Esophagus squamous epithelium (tissue), 5 donors: ENCODE measurements at places on chromosomes 12 and 14.

DNA sequence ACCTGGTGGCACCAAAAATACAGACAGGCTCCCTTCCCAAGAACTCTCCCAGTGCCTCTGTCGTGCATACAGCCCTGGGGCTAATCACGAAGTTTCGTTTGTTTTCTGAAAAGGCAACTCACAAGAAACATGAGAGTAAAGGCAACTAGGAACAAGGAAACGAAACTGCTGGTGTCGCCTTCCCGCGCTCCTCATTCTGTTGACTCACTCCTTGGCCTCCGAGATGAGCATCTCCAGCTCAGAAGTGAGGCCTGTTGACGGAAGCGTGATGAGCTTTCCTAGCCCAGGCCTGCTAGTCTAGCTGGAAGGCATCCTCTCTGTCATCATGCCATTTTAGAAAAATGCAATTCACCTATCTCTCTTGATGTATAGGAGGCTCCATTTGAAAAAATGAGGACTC, 50.5 kb downstream of the TTC9 start:
- no peak for DNase-seq

GRCh38 chr12:70664465-70664881, 27.2 kb upstream of the PTPRB start:
- DNase-seq = no peak

DNA sequence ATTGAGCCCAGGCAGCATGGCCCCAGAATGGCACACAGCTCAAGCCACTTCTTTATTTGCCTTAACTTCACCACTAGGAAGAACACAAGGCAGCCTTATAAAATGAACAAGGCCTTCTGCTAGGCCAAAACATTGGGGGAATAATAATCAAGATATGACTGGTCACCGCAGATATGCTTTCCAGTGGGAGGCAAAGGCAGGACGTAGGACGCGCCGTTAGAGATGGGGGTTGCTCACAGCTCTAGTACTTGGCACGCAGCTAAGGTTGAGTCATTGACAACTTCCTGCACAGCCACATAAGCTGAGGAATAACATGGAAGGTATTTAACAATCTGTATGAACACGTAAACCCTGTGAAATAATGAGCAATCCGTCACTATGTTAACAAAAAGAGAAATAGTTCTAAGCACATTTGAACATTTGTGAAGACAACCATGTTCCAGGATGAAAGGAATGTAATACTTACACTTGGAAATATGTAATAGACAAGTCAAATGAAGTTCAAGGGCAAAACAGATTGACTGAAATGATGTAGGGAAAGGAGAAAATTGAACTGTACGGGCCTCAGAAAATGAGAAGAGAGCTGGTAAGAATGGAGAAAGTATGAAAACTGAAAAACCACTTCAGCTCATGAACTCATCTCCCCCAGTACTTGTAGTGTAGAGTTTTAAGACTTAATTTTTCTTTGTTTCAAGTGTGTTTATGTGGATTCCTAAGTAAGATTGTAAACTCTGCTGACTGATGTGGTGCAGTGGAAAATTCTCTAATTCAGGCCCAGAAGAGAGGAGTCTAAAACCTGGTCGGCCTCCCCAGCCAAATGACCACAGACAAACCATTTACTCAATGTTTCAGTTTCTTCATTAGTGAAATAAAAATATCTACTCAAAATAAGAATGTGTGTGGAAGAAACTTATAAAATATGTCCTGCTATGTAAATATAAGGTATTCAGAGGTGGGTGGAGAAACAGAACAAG, 59.3 kb upstream of the CCDC91 start:
- no peak for DNase-seq

GRCh38 chr12:52521568-52522266, 1.5 kb upstream of the KRT5 start:
- DNase-seq = no peak

DNA sequence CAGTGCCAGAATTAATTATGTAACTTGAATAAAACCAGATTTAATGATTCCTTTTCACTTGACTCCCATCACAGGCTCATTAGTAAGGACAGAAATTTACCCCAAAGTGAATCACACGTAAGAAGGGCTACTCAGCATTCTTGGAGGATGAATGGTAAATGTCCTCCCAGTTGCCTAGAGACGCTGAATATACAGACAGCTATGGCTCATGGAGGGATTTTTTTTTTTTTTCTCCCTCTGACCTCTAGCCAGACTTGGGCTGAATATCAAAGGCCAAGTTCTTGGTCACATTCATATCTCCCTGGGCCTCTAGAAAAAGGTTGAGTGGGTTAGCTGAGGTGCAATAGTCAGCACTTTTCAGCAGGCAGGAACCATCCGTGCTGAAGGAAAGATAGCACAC, 77.5 kb downstream of the PHLDA1 start:
- DNase-seq = no peak

DNA sequence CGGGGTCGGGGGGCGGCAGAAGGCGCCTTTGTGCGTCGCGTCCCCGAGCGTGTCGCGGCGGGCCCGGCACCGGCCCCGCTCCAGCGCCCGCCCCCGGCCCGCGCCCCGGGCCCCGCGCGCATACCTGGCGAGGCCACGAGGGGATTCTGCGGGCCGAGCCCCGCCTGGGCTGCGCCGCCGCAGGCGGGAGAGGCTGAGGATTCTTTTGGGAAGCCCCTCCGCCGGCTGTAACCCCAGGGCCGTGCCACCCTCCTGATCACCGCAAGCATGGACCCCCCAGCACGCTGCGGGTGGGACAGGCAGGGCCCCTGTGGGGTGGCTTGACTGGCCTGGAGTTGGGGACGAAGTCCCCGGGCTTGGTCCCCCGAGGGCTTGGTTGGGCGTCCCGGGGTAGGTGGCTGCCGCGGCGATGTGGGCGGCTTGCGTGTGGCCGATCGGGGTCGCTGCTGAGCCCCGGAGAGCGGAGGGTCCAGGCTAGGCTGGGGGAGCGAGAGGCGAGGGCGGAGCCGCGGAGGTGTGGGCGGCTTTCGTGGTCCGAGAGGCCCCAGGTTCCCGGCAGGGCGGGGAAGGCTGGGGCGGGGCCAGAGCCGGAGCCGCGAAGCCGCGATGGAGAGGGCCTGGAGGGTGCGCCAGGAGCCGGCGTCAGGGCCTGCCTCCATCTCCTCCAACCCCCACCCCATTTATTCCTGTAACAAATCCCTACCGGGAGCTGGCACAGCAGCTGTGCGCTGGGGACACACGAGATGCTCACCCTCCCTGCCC, 28.4 kb upstream of the GPR132 start:
- DNase-seq = no peak

GRCh38 chr12:50088577-50089335, 3.6 kb downstream of the SMARCD1 start:
- DNase-seq = no peak

- DNase-seq = no peak
Observed at GRCh38 chr12:39332661-39333175, 110.2 kb downstream of the KIF21A start.

GRCh38 chr12:39920647-39921046, 185.2 kb downstream of the SLC2A13 start:
- DNase-seq = no peak

GRCh38 chr12:54415221-54415929, 3.7 kb downstream of the ITGA5 start:
- DNase-seq = no peak

DNA sequence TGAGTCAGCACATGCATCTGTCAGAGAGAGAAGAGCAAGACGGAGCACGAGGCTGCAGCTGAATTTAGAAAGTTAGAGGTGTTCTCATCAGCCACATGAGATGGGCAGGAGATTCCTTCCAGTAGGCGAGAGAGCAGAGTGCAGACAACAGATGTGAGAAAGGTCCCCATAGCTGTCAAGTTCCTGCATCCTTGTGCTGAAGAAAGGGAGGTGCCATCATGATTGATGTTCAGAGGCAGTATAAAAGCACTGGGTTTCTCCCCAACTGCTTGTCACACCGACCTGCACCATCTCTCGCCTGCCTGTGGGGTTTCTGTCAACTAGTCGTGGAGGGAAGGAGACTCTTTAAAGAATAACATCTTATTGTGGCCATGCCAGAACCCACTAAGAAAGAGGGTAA, at the start of gene MYBPC1:
TSS of gene MYBPC1 (plus strand) at position 272 of the 400 bp plus-strand sequence. CDS start at position 372, 100 bp downstream.
- DNase-seq = no peak

GRCh38 chr12:28017126-28017872, 44.8 kb upstream of the PTHLH start:
- DNase-seq = no peak

- no peak for DNase-seq
Observed at GRCh38 chr12:14307004-14307403, 58.5 kb upstream of the ATF7IP start.
